ENCODE measurements at places on chromosomes 6 and 20. TPM values are rescaled to one million over a fixed set of nuclear protein-coding genes. Genes with fewer than 3 reads are reported as not detected.

Gene OTOR
- total RNA-seq = not detected

Gene PGBD1
- total RNA-seq = 8.9 TPM

Gene CYP39A1
- total RNA-seq = 6.3 TPM

Gene FLRT3
- total RNA-seq = 98.6 TPM

Gene RBBP8NL
- total RNA-seq = 13.5 TPM

Gene NHLRC1
- total RNA-seq = 1.2 TPM

Gene TNFRSF21
- 24.2 TPM for total RNA-seq

Gene TENT5A
- 10.9 TPM for total RNA-seq

Gene SYNJ2
- 41.0 TPM for total RNA-seq

Gene SPEF1
- 0.27 TPM for total RNA-seq

Gene HUS1B
- total RNA-seq = 1.0 TPM

Gene C2
- 1.6 TPM for total RNA-seq

Gene TDRD6
- 0.51 TPM for total RNA-seq

Gene PNPLA1
- total RNA-seq = 0.14 TPM

Gene SLX4IP
- total RNA-seq = 11.2 TPM

Gene DNAH8
- not detected for total RNA-seq

Gene GZF1
- total RNA-seq = 15.3 TPM

GRCh38 chr20:17868151-17868550 lies 100.4 kb downstream of the SNX5 start:
- no peak for DNase-seq

GRCh38 chr20:51569815-51570738 lies 27.6 kb upstream of the NFATC2 start:
- DNase-seq = no peak

GRCh38 chr20:40654876-40655275 lies 34.2 kb downstream of the MAFB start:
- no peak for DNase-seq

- no peak for DNase-seq
Measured at GRCh38 chr6:168920289-168920688, 333.4 kb downstream of the THBS2 start.

DNA sequence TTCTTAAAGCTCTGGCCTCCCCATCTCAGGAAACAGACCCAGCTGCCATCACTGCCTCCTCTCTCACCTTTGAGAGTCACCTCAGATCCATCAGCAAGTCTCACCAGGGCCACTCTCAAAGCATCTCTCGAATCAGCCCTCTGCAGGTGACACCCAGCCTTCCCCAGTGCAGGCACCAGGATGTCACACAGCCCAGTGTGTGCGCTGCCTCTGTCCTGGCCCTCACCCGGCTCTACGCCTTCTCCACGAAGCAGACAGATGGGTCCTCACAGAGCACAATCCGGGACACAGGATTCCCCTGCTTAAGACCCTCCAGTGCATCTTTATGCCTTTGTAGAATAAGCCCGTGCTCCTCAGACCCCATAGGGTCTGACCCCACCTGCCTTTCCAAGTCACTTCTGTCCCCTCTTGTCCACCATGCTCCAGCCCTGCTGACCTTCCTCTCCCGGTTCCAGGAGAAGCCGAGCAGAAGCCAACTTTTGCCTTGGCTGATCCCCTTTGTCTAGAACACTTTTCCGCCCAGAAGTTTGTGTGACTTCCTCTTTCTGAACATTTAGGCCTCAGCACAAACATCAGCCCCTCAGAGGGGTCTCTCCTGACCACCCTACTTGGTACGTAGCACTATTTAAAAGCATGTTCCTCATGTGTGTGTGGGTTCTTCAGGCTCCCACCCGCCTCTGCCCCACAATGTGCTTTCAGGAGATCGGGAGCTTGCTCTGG lies 60.2 kb downstream of the PSMG4 start:
- DNase-seq = no peak

DNA sequence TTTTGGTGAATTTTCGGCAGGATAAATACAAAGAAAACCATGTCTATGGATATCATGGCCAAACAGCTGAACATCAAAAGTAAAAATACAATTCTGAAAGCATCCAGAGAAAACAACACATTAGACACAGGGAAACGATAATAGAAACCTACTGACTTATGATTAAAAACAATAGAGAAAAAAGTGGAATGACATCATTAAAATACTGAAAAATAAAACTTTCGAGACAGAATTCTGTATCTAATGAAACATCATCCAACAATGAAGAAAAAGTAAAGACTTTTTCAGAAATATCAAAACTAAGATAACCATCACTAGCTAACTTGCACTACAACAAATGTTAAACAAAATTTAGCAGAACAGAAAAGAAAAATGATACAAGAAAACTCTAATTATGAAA lies 384.6 kb upstream of the RUNX2 start:
- no peak for DNase-seq

DNA sequence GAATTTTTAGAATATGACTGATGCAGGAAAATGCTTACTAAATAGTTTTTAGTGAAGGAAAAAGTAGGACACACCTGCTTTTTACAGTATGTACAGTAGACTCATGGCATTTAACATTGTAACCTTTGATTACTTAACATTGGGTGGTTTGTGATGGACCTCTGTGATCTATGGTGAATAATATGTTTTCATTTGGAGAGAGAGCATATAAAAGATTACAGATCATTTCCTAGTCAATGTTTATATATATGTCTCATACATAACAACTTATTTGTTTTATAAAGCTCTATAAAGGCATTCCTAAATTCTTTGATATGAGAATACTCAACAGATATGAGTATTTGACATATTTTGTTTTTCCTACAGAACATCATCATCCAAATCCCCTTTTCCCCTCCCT lies 129.3 kb upstream of the PDE7B start:
- DNase-seq = no peak

DNA sequence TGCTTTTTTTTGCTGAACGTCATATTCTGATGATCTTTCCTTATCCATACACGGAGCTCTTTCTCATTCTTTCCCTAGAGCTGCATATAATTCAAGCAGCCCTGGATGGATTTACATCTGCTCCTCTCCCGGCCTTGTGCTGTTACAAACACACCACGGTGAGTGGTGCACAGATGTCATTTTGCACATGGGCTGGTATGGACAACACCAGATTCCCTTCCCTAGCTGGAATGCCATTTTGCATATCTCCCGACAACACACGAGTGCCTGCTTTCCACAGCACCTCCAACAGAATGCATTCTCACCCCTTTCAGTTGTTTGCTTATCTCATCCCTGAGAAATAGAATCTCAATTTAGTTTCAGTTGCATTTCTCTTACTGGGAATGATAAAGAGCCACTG lies 69.5 kb upstream of the AFDN start:
- DNase-seq = no peak

- no peak for DNase-seq
Measured at GRCh38 chr6:109738255-109738654, 47.2 kb downstream of the FIG4 start.

- no peak for DNase-seq
Measured at GRCh38 chr6:34390531-34391472, 1.7 kb downstream of the NUDT3 start.

DNA sequence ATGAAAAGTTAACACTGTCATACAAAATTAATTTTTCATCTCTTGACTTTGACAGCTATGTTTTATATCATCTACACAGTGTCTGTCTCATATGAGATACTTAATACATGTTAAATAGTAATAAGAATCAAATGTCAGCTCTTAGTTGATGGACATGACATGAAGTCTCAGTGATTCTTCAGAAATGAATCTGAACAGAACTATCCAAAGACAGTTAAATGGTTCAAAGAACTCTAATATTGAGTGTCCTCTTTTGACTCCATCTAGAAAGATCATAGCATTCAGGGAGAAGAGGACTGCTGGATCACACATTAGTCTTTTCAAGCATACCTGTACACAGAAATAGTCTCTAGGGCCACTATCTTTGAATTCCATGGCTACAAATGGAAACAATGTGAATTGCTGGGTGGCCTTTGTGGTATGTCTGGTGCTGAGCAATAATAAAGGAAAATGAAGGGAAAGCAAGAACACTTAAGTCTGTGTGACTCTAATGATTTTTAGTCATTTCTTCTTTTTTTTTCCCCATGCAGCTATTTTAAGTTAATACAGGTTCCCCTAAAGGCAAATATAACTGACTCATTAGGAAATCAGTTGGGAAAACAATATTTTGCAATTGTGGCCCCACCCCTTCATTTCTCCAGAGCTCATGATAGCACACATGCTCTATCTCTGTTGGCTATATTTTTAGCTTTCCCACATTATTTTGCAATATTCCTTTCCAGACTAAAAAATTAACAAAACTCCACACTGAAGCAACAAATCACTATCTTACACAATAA lies 367.5 kb downstream of the GRIK2 start:
- no peak for DNase-seq

DNA sequence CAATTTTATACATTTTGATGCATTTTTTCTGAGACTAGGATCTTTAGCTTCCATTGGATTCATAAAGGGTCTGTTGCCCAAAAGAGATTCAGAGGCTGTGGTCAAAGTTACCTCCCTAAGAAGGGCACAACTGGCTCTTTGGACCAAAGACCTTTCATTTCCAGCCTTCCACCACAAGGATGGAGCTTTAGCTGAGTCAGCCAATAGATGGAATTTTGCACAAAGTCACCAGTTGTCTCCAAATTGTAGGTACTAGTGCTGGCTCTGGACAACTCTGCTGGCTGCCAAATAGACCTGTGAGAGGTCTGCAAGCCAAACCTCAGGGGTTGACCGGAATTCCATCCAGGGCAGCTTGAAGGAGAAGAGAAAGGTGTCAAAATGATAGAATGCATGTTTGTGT lies 555 bp downstream of the BPIFA1 start:
- no peak for DNase-seq

GRCh38 chr6:168345266-168345665 lies 25.7 kb upstream of the DACT2 start:
- DNase-seq = no peak

- DNase-seq = no peak
Measured at GRCh38 chr20:63228806-63229205, 6.9 kb upstream of the BIRC7 start.

- no peak for DNase-seq
Measured at GRCh38 chr6:36867471-36868224, 7.0 kb downstream of the PPIL1 start.

GRCh38 chr6:108581237-108581931 lies 20.7 kb downstream of the FOXO3 start:
- DNase-seq = no peak

DNA sequence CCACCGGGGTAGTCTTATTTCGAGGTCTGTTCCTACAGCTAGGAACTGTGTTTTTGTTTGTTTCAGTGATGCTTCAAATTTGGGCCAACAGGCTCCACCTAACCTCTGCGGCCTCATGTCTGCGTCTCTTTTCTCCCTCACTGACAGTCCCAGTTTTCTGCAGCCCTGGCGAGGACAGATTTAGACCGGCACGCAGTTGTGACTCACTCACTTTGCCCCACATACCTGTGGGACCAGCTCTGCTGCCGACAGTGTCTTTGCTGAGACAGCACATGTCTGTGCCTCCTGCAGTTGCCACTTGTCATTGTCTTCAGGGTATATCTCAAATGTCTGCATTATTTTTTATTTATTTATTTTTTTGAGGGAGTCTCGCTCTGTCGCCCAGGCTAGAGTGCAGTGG lies 29.2 kb downstream of the OSBPL2 start:
- DNase-seq = no peak

- DNase-seq = no peak
Measured at GRCh38 chr6:87846434-87846833, 144.4 kb upstream of the AKIRIN2 start.

DNA sequence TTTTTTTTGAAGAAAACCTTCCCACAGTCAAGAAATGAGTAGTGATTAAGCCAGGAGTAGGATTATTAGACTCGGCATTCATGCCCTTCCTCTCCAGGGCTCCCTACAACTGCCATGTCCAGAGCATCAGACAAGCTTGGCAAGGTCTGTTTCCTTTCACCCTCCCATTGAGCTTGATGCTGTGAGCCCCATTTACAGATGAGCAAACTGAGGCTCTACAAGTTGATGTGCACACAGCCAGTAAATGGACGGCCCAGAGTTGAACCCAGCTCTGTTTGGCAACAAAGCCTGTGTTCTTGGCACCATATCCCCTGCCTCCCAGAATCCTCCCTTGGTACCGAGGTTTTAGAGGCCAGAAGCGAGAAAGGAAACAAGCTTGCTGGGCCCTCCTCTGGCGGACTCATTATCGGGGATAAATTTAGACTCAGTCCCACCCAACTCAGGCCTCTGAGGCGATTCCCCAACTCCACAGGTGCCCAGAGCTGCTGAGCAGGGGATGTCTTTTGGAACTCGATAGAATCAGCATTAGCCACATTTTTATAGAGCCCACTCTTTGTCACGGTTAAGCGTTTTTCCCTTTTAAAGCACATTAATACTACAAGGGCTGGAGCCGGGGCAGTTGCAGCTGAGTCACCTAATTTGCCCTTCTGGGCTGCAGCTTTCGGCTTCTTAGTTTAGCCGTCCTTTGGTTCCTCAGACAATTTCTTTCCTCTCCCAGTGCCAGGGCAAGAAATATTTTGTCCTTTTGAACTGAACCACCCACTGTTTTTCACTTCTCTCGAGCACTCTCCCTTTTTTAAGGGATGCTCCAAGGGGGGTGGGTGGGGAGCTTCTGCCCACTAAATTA lies 23.0 kb upstream of the NFATC2 start:
- DNase-seq = no peak

DNA sequence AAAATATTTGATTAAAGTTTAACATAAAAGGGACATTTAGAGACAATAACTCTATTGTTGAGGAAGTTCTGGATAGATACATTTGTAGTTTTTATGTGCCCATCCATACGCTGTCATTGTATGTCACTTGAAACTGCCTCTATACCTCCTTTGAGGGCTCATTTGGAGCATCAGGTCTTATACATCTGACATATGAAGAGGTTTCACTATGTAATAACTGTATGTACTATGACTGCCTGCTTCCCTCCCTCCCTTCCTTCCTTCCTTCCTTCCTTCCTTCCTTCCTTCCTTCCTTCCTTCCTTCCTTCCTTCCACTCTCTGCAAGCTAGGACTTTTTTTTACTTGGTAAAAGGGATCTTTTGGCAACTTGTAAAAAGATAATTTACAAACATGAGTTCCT lies 657.5 kb downstream of the GRIK2 start:
- no peak for DNase-seq

DNA sequence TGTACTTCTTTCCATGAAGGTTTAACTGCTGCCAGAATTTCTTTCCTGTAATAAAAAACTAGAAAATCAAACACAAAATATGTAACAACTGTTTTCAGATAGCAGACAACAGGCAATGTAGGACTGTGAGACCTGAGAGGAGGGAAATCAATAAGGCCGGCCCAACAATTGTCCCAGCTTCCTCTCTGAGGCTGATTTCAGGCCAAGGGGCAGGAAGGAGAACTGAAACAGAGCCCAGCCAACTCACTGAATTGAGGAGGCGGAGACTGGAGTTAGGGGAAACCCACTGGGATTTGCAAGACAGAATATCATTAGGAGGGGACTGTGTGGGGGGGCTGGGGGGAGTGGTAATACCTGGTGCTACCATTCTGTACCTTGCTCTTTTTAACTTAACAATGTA lies 42.2 kb downstream of the FLRT3 start:
- no peak for DNase-seq

DNA sequence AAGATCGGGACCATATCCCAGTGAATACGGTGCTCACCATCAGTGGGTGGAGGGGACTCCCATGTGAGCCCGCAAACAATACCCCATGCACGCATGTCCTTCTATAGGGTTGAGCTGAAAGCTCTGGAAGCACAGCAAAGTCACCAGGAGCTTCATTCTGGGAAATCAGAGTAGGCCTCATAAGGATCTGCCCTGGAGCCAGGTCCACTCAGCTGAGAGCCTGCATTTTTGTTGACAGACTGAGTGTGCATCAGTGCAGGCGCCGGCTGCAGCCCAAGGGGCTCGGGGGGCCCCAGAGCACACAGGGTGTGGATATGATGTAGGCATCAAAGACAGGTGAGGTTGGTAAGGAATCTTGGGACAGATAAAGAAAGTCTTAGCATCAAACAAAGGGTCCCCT lies 79.8 kb upstream of the CD93 start:
- no peak for DNase-seq

GRCh38 chr6:72132851-72133250 lies 246.5 kb downstream of the RIMS1 start:
- no peak for DNase-seq
